ENCODE measurements at places on chromosomes 6 and 20.

GRCh38 chr20:44362466-44362940 lies 7.0 kb downstream of the HNF4A start:
- no peak for DNase-seq

DNA sequence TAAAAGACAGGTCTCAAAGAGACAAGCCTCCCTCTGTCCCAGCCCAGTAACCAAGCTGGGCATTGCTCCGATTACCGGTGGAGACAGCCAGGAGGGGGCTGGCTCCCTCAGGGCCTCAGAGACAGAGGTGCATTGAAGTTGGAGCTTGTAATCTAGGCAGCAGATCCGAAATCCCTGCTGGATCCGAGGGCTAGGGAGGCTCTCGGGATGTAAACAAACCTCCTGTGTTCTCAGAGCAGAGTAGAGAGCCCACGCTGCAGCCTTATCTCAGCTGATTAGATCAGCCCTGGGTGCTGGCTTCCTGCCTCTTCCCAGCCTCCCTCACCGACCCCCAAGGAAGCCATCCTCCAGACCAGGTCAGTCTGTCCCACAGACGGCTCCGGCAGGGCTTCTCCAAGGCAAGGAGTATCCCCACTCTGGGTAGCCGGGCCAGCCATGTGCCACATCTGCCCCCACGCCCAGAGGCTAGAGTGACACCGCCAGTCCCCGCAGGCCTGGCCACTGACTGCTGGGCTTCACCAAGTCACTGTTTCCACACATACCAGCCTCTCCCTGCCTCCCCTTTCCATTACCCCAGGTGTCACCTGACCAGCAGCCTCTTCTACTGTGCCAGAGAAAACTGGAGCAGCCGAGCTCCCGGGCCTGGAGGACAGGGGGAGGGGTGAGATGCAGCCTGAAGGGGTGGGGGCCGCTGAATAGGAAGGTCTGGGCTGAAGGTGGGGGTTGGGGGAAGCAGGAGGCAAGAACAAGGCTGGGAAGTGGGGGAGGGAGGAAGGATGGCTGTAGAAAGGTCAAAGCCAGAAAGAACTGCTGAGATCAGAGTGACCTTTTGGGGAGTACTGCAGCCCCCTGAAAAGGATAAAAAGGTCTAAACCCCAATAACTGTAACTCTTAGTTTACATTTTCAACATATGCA lies 6.0 kb downstream of the SDC4 start:
- DNase-seq: peak; percentile 91

DNA sequence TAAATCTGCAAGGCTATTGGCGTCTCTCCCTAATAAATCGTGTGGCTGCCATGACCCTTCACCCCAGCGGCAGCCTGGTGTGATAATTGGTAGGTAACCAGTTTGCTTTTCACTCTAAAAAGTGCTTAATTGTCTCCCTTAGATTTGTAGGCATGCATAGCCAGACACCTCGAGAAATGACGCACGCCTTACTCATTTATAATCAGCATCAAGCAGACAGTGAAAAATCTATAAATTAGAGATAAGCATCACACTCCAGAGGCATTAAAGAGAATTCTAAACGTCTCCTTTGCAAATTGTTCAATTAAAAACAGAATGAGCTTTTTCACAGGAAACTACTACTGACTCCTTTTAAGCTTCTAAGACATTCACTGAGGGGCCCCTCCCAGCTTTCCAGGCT lies 110.2 kb upstream of the RPS6KA2 start:
- no peak for DNase-seq

DNA sequence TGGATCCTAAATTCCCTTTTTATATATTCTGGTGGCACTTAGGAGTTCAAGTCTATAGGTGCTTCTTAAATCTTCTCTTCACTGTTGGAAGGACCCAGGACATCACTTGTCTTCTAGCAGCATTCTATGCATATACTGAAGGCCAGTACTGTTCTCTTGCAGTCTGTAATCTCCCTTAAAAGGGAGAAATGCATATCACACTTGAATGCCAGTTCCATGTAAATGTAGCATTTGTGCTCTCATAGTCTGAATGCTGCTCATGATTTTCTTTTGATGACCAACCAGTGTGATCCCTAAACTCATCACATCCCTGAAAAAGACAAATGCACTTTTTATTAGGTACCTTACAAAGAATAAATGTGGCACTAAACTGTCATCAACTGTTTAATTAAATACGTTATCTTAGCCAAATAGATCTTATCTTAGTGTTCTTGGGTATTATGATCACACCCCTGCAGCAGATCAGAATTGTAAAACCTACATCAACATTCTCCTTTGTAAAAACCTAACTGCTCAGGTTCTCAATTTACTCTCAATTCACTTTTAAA lies 176.1 kb downstream of the EPHA7 start:
- DNase-seq: no peak

- DNase-seq: no peak
Observed at GRCh38 chr20:35510951-35511735, 18.3 kb downstream of the C20orf173 start.

- DNase-seq: no peak
Observed at GRCh38 chr20:17952692-17953684, 15.6 kb downstream of the SNX5 start.

DNA sequence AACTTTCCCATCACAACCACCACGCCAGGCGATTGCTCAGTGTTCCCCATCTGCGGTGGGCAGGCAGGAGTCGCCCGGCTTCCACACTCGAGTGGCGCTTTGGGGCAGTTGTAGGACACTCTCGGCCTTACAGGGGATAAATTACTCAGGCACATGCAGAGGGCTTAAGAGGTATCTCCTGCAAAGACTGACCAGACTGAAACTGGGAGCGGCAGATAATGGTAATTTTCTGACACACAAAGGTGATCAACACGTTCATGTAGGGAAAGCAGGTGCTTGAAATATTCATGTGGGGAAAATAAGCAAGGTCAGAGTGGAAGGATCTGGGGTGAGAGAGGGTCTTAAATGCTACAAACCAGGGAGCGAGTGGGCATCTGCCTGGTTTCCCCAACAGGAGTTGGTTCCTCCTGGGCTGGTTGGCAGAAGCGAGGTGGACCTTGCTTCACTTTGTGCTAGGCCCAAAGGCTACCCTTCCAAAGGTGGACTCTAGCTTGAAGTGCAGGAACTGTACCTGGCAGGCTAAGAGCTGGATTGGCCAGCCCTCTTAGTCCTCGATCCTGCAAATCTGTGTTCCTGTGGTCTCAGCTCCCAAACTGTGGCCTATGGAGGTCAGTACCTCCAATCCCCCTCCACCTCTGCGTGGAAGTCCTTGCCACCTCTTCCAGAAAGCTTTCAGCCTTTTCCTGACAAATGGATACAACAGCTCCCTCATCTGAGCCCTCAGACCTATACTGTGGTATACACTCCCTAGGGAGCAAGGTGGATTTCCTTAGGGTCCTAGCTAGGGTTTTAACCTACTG lies 16.7 kb downstream of the PLAGL2 start:
- peak; percentile 56 for DNase-seq

DNA sequence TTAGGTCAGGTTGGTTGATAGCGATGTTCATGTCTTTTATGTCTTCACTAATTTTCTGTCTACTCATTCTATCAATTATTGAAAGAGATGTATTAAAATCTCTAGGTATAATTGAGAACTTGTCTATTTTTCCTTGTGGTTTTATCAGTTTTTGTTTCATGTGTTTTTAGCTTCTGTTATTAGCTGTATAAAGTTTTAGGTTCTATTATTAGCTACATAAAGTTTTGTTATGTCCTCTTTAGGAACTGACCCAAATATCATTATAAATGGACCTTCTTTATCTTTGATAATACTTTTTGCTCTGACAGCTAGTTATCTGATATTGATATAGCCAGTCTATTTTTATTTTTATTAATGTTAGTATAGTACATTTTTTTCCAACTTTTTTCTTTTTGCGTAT lies 92.4 kb upstream of the TMEM170B start:
- DNase-seq: no peak

DNA sequence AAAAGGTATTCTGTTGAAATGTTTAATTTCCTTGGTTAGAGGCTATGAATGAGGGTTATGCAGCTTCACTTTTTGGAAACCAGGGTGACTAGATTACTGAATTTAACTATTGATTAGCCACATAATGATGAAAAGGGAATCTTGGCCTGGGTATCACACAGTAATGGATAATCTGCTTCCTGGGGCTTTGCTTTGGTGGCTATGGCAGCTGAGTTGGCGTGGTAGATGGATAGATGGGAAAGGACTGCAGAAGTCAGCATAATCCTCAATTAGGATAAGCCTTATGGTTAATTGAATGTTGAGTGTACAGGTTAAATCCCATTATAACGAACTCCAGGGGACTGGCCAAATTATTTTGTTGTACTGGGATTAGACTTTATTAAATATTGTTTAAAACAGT lies 5.2 kb downstream of the NCOA3 start:
- no peak for DNase-seq

GRCh38 chr6:16690608-16691142 lies 70.6 kb downstream of the ATXN1 start:
- no peak for DNase-seq

- no peak for DNase-seq
Observed at GRCh38 chr6:63685446-63686379, 50.1 kb downstream of the PHF3 start.

GRCh38 chr6:148850964-148851363 lies 104.1 kb downstream of the UST start:
- DNase-seq: no peak

DNA sequence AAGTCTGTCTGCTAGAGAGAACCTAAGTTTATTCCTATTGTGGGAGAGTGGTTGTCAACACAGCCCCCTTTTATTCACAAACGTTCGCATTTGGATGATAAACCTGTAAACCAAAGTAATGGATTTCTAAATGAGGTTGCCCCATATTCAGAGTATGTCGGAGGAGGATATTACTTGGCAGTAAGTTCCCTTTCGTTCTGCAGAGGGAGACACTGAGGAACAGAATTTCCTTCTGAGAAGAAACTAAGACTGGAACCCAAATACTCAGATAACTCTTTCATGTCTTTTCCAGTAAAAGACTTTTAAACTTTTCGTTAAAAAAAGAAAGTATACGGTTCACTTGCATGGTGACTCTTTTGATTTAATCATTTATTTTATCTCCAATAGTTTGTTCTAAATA lies 754.6 kb upstream of the MMS22L start:
- no peak for DNase-seq

DNA sequence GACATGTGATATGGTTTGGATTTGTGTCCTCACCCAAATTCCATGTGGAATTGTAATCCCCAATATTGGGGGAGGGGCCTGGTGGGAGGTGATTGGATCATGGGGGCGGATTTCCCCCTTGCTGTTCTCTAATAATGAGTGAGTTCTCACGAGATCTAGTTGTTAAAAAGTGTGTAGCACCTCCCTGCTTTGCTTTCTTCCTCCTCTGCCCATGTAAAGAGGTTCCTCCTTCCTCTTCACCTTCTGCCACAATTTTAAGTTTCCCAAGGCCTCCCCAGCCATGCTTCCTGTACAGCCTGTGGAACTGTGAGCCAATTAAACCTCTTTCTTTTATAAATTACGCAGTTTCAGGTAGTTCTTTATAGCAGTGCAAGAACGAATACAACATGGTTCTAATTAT lies 2.1 kb upstream of the ZNF451 start:
- DNase-seq: no peak

DNA sequence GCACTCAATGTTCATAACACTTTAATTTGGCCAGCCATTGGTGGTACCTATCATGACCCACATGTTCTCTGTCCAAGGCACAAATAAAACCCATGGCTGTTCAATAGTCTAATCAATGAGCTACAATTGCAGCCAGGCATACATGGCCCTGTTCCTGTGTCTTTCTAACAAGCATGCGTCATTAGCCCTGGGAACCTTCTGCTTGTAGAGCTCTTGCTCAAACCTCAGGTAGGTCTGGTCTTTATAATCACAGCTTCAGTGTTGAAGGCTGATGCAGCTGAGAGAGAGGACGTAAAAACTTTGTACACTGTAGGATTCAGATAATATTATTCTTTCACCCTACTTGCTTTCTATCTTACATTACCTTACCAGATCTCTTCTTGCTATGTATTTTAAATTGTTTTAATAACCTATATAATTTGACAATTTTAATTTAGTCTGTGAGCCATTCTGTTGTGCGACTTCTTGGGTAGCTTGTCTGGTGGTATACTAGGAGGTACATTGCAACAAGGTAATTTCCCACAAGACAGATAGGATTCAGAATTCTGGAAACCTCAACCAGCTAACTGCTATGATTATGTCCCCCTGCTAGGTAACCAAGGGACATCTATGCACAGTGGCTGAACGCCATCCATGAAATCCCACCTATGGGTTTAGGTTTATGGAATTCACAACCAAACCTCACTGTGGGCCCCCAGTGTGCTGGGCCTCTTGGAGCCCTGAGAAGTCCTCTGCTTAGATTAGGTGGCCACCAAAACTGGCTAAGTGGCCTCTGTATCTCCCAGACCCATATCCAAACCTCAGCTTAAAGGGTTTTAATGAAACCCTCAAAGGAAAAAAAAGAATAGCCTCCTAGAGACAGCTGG lies 55.4 kb upstream of the RIPOR2 start:
- no peak for DNase-seq

DNA sequence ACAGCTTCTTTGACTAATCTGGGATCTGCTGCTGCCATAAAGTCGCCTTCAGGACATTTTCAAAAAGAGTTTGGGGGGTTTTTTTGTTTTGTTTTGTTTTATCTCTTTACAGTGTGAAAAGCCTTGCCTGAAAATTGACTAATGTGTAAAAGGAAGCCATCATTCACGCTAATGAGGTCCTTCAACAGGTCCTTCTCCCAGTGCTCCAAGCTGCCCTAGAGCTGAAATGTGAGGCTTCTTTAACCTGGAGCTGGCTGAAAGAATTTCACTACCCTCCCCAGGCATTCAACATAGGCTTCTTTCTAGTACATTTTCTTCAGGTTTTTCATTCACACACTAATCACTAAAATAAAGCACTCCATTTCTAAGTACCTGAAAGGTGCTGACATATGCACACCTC lies 145.1 kb upstream of the PRDM1 start:
- DNase-seq: no peak

DNA sequence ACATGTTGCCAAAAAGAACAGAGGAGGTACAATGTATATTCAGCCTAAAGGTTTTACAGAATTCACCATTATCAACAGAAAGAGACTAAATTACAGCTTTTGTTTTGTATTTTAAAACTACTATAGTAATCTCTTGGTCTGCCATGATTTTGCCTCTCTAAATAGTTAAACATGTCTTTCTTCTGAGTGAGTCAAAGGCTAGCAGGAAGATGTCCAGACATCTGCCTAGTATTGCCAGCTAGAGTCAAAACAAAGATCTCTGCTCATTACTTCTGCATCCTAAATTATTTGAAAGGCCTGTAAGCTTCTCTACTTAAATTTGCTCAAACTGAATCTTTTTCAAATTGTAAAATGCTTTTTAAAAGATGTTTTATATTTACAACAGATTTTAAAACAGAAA lies 8.8 kb downstream of the ASF1A start:
- DNase-seq: no peak

GRCh38 chr6:112486454-112486853 lies 139.3 kb downstream of the RFPL4B start:
- no peak for DNase-seq

DNA sequence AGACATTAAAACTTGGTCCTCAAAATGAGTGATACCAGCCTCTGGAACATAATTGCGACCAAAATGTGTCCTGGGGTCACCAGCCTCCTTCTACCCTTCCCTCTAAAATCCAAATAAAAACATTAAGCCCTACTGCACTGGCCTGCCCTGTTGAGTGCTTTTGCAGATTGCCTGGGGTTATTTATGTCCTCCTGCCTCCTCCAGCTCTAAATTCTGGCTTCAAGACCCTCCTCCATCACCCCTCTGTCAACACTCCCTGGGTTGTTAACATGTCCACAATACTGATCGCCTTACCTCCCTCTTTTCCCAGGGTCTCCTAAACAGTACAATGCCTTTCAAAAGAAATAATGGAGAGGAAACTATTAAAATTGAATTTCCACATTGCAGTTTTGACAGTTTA lies 327.5 kb downstream of the NRN1 start:
- no peak for DNase-seq

Data from right lobe of liver (tissue), 6 donors.